ENCODE measurements at places on chromosomes 7 and 10.

DNA sequence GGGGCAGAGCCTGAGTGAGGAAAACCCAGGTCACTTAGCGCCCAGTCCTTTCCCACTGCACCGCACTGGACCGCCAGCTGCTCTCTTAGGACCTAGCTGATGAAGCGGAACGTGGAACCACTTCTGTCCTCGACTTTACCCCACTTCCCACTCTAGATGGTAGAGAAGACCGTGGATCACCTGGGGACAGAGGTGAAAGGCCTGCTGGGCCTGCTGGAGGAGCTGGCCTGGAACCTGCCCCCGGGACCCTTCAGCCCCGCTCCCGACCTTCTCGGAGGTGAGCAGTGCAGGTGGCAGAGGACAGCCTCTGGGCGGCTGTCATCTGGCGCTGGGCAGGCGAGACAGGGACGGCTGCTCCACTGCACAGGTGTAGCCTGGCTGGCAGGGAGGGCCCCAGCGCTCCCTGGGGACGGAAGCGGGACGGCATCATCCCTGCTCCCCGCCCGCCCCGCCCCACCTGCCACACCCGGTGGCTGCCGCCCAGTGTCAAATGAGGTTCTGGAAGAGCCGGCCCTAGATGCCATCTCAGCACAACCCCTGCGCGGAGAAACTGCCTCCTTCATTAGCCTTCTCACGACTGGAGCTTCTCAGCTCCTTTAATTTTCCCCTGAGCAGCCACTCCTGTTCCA lies 11.7 kb downstream of the PLAC9 start:
- no peak for DNase-seq

GRCh38 chr7:115552766-115553165 lies 477.8 kb downstream of the TFEC start:
- no peak for DNase-seq

GRCh38 chr7:136953386-136953785 lies 84.9 kb downstream of the CHRM2 start:
- DNase-seq: no peak

DNA sequence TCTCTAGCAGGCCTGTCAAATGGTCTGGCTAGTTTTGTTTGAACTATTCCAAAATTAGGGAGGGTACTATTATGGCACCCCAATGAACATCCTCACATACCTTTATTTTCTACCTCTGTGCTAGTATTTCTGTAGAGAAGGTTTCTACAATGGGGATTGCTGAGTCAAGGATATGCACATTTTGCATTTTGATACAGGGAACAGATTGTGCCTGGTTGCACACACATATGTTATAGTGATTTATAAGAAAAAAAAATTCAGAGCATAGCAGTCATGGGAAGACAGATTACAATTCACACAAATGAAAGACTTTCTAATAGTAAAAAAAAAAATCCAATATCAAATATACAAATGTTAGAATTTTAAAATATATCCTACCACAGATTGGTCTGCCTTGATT lies 14.1 kb upstream of the NRBF2 start:
- no peak for DNase-seq

GRCh38 chr7:155227788-155228458 lies 69.8 kb upstream of the INSIG1 start:
- DNase-seq: no peak

- DNase-seq: no peak
Measured at GRCh38 chr10:71347587-71348395, 28.7 kb downstream of the SLC29A3 start.

DNA sequence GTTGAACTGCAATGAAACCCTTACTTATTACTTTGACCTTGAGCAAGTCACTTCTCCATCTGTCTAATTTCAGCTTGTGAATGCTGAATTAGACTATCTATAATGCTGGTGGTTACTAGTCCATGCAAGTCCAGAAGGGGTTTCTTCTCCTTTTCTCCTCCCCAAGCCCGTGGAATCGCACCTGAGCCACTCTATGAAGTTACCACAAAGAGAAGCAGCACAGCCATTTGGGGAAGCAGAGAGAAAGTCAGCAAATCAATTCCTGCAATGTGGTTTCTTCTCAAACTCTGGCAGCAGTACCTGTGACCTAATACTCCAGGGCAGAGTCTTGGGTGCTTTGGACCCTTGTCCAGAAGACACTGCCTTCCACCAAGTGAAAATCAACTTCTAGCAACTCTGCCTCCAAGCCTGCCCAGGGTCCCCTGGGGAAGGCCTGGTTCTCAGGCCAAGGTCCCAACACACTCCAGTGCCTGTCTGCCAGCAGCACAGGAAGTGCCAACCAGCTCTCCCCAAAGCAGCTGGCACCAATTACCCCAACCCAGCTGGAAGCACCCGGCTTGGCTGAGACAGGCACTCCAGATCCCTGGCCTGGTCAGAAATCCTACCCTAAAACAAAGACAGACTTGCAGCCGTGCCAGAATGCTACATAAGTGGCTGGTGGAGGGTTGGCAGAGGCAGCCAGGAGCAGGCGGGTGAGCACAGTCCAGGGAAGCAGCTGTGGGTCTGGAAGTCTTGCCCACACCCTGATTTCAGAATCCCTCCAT lies 200.3 kb downstream of the LSM5 start:
- DNase-seq: no peak

GRCh38 chr7:51007551-51008505 lies 225.1 kb upstream of the GRB10 start:
- DNase-seq: no peak

DNA sequence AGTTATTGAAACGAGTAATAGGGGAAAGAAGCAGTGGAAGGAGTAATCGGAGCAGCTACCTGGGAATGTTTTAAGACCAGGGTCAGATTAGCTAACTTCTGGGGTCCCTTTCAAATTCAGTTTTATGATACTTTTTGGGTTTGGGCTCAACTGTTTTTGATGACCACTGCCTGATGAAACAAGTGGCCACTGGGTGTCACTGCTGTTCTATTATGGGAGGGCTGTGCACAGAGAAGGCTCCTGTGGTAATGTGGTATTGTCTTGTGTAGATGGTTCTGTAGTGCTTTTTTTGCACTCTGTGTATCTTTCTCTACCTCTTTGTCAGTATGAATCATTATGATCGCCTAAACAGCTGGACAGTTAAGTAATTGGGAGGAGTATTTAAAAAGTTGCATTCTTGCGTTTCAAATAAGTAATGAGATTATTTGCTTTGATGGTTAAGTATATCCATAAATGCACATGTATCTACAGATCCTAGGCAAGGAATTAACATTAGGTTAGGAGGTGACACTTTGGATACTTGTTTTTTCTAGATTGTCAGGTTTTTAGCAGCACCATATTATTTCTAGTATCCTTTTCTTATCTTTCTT lies 128.4 kb downstream of the ABCA13 start:
- DNase-seq: peak; percentile 13

- DNase-seq: no peak
Measured at GRCh38 chr10:122659126-122659525, 40.5 kb downstream of the C10orf120 start.

DNA sequence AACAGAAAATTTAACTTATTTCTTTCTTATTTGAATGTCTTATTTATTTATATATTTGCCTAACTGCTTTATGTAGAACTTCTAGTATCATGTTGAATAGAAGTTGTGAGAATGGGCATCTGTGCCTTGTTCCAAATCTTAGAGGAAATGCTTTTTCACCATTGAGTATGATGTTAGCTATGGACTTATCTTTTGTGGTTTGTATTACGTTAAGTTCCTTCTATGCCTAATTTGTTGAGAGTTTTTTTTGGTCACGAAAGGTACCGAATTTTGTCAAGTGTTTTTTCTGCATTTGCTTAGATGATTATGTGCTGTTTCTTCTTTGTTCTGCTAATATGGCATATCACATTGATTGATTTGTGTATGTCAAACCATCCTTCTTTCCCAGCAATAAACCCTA lies 161.0 kb upstream of the TRIM24 start:
- DNase-seq: no peak

- DNase-seq: no peak
Measured at GRCh38 chr7:31948029-31948428, 122.2 kb downstream of the PDE1C start.

GRCh38 chr10:72335394-72336258 lies 19.1 kb downstream of the DNAJB12 start:
- DNase-seq: no peak

- DNase-seq: no peak
Measured at GRCh38 chr7:74356589-74357315, 67.5 kb downstream of the CLIP2 start.

DNA sequence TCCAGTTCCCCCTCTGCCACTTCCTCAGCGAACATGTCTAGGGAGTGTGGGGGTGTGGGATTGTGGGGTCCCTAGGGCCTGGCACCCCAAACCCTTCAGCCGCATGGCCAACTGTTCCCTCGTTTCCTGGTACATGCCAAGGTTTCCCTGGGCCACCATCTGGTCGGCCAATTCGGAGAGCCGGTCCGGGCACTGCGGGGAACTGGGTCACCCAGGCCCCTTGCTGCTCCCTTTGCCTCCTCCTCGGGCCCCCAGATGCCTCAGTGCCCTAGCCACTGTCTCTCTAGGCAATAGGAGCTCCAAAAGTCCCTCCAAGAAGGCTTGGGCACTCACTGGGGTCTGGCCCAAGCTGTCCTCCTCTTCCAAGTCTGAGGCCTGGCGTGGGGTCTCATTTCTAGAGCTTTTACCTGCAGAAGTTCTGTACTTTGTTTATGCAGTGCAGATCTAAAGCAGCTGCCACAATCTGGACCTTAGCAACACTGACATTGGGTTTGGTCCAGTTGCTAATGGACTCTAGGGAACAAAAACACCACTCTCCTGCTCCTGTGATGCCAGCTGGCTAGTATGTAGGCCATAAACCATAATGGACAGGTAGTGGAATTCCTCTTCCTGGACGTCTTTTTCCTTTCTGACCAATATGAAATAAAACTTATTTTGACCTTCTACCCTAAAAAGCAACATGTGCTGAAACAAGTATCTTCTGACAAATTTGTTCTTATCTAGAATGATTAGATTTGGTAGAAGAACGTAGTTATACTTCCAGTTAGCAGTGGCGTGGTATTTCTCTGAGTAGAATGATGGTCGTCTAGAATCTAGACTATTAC lies 172.9 kb downstream of the LRRC4 start:
- DNase-seq: no peak

GRCh38 chr10:86285136-86285790 lies 81.3 kb downstream of the GRID1 start:
- DNase-seq: no peak

DNA sequence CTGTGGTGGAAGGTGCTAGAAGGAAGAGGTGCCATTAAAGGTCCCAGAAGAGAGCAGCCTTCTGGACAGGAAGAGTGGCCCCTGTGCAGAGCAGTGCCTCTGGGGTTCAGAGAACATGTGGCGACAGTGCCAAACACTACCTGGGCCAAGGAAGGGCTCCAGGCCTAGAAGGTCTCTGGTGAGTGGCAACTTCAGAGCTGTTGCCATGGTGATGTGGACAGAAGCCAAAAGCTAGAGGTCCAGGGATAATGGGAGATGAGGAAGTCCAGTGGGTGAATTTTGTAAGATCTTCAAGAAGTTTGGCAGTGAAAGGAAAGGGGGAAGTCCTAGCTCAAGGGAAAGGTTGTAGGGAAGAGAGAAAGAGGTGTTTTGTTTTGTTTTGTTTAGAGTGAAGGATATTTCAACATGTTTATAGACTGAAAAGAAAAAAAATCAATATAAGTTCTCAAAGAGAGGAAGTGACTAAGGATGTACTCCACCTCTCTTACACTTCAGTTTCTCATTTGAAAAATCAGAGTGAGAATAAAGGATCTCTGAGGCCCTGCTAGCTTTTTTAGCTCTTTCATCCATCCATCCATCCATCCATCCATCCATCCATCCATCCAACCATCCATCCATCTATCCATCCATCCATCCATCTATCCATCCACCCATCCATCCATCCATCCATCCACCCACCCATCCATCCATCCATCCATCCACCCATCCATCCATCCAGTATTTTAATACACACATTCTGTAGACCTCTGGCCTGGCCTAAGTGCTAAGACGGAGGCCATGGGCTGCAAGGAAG lies 77.1 kb upstream of the DUSP5 start:
- DNase-seq: no peak

GRCh38 chr10:129194181-129194870 lies 272.7 kb upstream of the MGMT start:
- no peak for DNase-seq

GRCh38 chr10:89975071-89975470 lies 273.7 kb downstream of the KIF20B start:
- no peak for DNase-seq

DNA sequence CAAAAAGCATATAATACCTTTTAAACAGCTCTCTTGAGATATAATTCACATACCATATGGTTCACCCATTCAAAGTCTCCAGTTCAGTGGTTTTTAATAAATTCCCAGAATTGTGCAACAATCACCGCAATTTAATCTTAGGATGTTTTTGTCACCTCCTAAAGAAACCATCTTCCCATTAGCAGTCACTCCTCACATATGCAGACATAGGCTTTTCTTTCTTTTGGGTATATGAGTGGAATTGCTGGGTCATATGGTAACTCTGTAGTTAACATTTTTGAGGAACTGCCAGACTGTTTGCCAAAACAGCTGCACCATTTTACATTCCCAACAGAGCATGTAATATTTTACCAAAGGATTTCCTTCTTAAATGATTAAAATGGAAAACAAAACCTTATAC lies 57.0 kb downstream of the CC2D2B start:
- DNase-seq: no peak

GRCh38 chr7:95493247-95493646 lies 7.5 kb downstream of the ASB4 start:
- no peak for DNase-seq

- no peak for DNase-seq
Measured at GRCh38 chr10:131663351-131663750, 237.5 kb upstream of the PPP2R2D start.

DNA sequence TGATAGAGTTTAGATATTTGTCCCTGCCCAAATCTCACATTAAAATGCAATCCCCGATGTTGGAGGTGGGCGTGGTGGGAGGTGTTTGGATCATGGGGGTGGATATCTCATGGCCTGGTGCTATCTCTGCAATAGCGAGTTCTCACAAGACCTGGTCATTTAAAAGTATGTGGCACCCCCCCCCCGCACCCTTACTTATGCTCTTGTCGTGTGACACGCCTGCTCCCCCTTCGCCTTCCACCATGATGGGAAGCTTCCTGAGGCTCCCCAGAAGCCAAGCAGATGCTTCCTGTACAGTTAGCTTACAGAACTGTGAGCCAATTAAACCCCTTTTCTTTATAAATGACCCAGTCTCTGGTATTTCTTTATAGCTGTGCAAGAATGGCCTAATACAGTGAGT lies 118.8 kb downstream of the SORBS1 start:
- no peak for DNase-seq

- DNase-seq: no peak
Measured at GRCh38 chr10:61760943-61761824, 98.5 kb downstream of the CABCOCO1 start.

- DNase-seq: no peak
Measured at GRCh38 chr7:73373741-73374140, 45.8 kb downstream of the FKBP6 start.

- DNase-seq: no peak
Measured at GRCh38 chr7:99375070-99375807, 709 bp downstream of the ARPC1B start.

GRCh38 chr10:37619336-37619735 lies 238.1 kb downstream of the ZNF248 start:
- no peak for DNase-seq
